ENCODE measurements at places on chromosomes 5 and 9. TPM values are rescaled to one million over a fixed set of nuclear protein-coding genes. Genes with fewer than 3 reads are reported as not detected.

- no peak for DNase-seq
Measured at GRCh38 chr5:92494508-92494907, 1086.5 kb downstream of the NR2F1-AS1 start.

GRCh38 chr5:37554938-37555337 is 175.8 kb downstream of the WDR70 start:
- DNase-seq: no peak

- no peak for DNase-seq
Measured at GRCh38 chr5:135545099-135545498, 9.3 kb upstream of the NEUROG1 start.

DNA sequence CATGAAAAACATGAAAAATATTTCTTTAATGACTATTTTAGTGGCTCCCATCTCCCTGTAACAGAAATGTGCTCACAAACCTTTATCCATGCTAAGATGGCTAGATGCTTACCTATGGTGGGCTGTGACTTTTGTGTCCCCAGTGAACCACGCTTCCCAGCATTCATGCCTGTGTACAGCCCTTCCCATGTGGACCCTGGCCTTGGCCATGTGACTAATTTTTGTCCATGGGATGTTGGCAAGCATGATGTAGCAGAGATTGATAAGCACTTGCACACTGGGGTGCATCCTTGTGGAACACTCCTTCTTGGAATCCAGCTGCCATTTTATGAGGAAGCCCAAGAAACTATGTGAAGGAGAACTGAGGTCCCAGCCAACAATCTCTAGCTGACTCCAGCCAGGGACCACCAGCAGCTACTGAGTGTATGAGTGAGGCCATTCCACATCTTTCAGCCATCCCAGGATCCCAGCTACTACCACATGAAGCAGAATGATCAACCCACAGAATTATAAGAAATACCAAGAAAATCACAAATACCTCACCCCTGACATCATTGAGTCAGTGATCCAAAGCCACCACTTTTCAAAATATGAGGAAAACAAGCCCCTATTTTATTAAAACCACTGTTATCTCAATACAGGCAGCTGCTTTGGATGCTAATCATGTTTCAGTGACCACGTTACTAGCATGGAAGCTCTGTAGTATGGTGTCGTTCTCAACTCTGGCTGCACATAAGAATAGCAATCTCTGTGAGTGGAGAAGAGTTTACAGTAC is 16.1 kb upstream of the RAI14 start:
- DNase-seq: no peak

DNA sequence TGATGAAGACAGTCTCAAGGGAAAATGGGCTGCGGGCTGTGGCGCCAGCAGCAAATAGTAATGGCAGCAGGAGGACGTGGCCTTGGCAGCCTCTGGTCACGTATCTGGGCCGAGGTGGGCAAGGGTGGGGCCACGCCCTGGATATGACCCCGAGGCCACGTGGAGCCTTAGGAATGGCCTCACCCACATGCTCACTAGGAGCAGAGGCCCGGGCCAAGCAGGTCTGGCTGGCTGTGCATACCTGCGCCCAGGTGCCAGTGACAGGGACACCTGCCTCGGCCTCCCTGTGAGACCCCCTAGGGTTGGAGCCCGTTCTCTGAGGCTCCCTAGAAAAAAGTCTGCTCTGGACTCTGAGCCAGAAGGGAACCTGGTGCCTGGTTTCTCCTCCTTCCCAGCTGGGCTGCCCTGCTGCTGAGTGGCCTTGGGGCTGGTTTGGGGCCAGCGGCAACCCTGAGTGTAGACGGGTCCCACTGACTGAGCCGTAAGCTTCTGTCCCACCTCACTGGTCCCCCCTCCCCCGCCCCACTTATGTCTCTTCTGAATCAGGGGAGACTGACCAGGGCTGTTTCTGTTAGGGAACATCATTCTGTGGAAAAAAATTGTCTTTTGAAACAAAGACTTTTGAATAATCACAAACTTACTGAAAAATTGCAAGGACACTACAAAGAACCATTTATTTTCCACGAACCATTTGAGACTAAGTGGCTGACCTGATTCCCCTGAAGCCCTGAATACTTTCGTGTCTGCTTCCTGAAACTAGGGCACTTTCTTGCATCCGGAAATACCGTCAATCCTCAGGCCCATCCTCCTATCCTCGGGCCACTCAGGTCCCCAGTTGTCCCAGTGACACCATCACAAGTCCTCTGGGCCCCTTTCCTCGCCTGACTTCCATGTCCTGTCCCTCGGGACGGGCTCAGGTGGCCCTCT is 60.8 kb downstream of the WNK2 start:
- DNase-seq: no peak

- DNase-seq: no peak
Measured at GRCh38 chr5:33231935-33232334, 208.8 kb upstream of the TARS1 start.

DNA sequence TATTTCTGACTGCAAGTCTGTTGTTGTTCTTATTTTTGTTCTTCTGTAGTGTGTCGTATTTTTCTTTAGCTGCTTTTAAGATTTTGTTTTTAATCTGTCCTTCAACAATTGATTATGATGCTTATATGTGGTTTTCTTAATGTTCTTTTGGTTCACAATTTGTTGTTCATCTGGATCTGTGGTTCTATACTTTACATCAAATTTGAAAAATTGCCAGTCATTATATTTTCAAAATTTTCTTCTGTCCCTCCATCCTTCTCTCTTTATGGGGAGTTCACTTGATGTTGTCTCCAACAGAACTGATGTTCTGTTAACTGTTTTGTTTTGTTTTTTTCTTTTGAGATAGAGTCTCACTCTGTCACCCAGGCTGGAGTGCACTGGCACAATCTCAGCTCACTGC is 378.5 kb upstream of the CD180 start:
- DNase-seq: no peak

GPR151 gene
- total RNA-seq: not detected

HEMGN gene
- not detected for total RNA-seq

AGXT2 gene
- total RNA-seq: not detected
